ENCODE measurements at places on chromosomes 7 and 10.

DNA sequence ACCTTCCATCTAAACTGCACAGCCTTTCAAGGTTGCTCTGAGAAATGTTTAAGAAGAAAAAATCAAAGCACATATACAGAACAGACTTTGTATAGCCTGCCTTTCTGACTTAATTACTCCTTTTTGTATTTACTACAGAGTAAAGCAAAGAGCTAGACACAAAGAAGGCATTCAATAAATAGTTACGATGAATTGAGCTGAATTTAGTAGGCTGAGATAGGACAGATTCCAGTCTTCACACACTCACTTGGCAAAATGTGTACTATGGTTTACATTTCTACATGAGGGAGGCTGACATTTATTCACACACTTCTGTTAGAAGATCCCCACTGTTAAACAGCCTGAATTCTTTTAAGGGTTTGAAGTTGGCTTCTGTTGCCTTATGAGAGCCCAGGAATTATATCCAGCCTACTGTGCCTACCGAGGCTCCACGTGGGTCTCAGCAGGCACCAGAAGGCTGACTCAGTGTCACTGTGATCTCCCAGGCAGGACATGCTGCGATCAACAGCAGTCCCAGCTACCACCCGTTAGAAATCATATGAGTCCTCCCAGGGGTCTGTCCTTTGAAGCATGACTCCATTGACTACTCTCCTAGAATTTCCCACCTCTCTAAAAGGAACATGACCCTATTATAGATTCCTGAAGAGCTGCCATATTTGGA, 24.5 kb upstream of the SLC25A13 start:
- DNase-seq: no peak

GRCh38 chr10:74047304-74047703, 49.4 kb downstream of the VCL start:
- DNase-seq: no peak

DNA sequence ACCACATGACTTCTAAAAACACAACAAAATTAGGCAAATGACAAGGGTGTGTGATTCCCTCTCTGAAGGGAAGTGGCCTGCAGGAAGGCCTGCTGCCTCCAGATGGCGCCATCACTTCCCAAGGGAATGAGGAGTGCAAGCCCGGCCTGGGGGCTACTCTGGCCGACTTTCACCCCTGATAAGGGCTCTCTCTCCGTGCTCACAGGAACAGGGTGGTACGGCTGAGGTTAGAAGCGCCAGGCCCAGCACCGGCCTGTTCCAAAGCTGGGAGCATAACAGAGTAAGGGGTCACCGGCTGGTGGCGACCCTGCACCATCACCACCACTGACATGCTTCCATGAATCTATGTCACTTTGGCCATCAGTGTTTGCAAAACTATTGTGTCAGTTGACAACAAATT, 13.1 kb downstream of the RBP3 start:
- DNase-seq: peak; percentile 50

DNA sequence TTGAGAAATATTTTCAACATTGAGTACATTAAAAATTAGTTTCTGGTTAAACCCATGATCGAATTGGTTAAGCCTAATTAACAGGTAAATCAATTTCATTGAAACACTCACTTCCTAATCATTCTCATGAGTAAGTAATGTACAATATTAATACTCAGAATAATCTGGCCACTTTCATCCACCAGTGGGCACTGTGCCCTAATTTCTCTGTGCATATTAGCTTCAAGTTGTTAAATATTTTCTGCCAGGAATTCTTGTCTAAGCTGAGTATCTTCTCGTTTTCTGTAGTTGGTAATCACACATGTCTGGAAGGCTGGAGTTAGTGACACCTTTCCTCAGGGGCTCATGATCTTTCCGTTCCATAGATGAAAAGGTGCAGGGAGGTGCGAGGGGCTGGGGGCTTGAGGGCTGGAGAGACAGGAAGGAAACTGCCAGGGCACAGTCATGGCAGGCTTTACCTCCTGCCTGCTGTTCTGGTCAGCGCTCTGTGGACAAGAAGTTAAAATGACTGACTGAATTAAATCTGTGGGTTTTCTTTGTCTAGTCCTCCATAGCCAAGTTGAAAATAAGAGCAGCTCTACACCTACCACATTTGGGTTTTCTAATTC, 71.9 kb downstream of the WIPF3 start:
- DNase-seq: no peak

- no peak for DNase-seq
Observed at GRCh38 chr10:86759073-86759672, 2.8 kb downstream of the BMPR1A start.

DNA sequence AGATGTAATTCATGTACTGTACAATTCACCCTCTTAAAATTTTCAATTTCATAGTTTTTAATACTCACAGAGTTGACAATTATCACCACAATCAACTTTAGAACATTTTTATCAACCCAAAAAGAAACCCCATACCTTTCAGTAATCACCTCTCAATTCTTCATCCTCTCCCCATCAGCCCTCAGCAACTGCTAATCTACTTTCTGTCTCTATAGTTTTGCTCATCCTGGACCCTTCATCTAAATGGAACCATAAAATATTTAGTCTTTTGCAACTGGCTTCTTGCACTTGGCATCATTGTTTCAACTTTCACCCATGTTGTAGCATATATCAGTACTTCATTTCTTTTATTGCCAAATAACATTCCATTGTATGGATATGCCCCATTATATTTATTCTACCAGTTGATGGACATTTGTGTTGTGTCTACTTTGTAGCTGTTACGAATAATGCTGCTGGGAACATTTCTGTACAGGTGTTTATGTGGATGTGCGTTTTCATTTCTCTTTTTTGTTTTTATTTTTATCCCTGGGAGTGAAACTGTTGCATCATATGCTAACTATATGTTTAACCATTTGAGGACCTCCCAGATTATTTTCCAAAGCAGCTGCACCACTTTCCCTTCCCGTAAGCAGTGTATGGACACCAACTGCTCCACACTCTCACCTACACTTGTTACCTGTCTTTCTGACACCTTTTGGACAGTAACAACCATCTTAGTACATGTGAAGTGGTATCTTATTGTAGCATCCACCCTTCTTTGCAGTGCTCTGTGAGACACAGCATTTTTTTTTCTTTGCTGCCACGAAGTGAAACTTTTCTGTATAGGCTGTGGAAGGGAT, 65.4 kb upstream of the APBB1IP start:
- DNase-seq: no peak

DNA sequence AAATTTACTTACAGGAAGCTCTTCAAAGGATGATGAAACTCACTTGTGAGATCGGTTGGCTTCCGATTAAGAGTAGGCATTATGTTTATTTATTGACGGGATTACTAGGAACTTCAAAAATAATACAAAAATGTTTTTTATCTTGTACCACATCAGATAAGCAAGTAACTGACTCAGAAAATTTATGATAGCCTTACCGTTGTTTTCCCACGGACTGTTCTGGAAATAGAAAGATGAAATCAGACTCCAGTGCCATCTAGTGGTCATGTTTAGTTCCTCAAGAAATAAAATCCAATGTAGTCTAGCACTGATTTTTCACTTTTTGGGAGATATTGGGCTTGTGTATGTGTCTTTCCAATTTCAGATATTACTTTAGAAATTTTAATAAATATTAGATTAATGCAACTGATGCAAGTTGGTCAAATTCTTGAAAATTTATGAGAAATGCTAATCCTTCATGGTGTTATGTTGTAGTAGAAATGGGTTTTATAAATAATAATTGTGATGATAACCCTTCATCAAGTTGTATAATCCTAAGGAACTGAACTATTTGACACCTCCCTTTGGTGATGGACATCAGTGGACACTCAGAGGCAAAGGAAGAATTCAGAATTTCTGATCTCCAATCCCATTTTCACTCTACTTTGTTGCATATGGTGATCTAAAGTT, 168.8 kb downstream of the TMEM26 start:
- no peak for DNase-seq

GRCh38 chr10:122468307-122468925, 7.1 kb downstream of the HTRA1 start:
- DNase-seq: no peak

- no peak for DNase-seq
Observed at GRCh38 chr10:55820071-55820470, 541.0 kb downstream of the ZWINT start.

DNA sequence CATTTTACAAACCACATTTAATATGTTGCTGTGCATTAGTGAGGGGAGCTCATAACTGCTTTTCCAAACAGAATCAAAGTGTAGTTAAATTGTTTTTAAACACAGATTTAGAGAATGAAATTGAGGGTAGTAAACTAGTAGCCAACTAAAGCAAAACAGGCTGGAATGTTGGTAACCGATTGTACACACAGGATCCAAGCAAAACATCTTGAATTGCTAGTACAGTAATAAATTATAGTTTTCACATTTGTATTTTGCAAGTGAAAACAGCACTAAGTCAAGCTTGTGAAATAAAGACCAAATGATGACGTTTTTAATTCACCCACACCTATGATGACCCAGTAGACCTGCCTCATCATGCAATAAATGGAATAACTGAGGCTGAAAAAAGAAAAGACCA, 198.3 kb downstream of the HDAC9 start:
- no peak for DNase-seq

- no peak for DNase-seq
Observed at GRCh38 chr7:139949629-139950028, 113.1 kb downstream of the PARP12 start.

GRCh38 chr7:16205466-16205865, 215.9 kb downstream of the CRPPA start:
- DNase-seq: no peak

DNA sequence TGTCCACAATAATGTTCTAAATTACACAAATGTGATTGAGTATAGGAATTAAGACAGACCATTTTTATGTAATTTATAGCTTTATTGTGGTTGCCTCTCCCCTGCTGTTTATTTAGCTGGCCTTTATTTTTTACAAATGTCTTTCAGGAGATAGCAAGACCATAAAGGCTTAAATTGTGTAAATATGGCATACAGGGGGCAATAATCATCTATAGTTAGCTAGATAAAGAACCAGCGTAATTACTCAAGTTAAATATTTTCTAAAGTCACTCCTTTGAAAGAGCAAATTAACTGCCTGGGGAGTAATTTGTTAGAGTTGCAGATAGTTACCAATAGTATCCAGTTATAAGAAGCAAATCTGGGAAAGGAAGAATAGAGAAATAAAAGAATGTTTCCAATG, at the start of gene MALRD1:
TSS of gene MALRD1 (plus strand) at position 313 of the 400 bp plus-strand sequence. CDS start 138 bp downstream, outside the sequence.
- DNase-seq: no peak

- DNase-seq: no peak
Observed at GRCh38 chr10:11870461-11870780, 47.3 kb downstream of the PROSER2 start.

- DNase-seq: no peak
Observed at GRCh38 chr7:82701949-82702348, 258.4 kb upstream of the CACNA2D1 start.

- no peak for DNase-seq
Observed at GRCh38 chr7:1818575-1819258, 148.6 kb downstream of the ELFN1 start.

DNA sequence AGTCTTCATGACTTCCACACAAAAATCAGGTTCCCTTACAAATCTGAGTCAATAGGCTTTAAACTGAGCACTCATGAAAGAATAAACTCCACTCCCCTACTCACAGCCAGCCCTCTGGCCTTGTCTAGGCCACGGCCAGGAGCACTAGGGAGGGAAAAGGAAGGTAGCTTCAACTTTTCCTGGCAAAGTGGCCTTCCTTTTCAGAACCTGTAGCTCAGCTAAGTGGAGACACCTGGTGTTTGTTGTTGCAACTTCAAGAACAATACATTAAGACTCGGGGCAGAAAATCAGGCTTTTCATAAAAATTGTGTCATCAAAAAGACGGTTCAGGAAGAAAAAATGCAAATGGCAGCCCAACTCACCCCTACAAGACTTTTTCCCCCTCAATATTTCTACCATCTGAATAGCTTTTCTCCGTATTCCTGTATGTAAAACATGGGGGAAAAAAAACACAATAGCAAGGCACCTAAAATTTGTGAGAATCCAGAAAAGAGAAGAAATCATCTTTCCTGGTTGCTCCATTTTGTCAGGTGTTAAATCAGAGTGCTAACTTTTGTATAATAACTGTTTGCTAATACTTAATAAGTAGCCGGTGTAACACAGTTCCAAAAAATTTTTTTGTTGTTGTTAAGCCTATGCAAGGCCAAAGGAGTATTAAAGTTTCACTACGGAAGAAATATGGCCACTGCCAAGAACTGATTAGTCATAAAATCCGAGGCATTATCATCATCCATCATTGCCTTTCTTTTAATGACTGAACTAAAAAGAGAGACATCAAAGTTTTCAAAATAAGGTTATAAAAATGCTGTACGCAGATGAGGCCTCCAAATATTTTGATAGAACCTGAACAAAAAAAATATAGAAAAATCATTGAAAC, 66.2 kb upstream of the ARID5B start:
- no peak for DNase-seq
